ENCODE measurements at places on chromosomes 7 and 10.

DNA sequence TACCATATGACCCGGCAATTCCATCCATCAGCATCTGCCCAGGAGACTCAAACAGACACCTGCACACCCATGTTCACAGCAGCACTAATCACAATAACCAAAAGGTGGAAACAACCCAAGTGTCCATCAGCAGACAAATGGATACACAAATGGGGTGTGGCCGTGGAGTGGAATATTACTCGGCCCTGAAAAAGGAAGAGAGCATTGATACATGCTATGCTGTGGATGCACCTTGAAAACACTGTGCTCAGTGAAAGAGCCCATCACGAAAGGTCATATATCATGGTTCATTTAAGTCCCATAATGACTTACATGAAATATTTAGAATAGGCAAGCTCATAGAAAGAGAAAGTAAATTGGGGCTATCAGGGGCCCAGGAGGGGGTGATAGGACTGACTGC lies 57.5 kb upstream of the DNAAF5 start:
- DNase-seq: no peak

DNA sequence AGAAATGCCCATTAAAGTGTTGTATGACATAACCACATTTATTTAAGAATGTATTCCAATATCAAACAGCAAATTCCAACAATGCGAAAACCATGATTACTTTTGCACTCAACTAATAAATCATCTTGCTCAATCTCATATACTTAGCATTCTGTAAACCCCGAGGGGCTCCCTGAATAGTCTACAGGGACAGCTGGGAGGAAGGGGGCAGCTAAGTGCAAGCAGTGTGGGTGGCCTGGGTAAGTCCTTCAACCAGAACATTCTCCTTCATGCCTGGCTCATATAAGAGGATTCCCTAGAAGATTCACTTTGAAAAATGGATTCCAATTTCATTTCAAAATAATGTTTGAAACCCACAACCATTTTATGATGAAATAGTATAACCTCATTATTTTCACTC lies 355.5 kb downstream of the CDC14C start:
- no peak for DNase-seq

- no peak for DNase-seq
These were observed 228.4 kb downstream of the PLXNA4 start for GRCh38 chr7:132347858-132348257.

DNA sequence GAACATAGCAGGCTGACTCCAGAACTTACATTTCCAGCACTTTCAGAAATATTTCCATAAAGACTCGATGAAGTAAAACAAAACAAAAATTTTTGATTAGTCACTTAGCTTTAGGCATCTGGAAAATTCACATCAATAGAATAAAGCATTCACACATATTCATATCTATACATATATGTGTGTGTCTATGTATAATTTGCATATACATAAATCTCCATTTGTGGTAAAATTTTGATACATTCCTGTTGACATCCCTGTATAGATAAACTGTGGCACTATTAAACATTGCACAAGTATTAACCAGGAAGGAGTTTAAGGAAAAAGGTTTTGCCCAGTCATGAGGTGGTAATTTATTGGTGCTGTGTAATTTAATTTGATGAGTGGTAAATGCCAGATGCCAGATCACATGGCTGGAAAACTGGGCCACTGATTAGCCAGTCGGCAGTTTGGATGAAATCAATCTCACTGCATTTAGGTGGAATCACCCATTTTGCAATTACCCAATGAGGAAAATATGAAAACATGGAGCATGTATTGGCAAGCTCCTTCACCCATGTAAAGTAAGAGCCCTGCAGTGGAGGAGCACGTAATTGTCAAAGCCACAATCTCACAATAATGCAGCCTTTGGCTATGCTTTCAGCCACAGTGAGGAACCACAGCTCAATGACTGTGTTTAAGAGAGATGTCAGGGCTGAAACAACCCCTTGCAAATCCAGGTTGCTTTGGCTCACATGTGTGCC lies 294.6 kb downstream of the RNLS start:
- DNase-seq: no peak

DNA sequence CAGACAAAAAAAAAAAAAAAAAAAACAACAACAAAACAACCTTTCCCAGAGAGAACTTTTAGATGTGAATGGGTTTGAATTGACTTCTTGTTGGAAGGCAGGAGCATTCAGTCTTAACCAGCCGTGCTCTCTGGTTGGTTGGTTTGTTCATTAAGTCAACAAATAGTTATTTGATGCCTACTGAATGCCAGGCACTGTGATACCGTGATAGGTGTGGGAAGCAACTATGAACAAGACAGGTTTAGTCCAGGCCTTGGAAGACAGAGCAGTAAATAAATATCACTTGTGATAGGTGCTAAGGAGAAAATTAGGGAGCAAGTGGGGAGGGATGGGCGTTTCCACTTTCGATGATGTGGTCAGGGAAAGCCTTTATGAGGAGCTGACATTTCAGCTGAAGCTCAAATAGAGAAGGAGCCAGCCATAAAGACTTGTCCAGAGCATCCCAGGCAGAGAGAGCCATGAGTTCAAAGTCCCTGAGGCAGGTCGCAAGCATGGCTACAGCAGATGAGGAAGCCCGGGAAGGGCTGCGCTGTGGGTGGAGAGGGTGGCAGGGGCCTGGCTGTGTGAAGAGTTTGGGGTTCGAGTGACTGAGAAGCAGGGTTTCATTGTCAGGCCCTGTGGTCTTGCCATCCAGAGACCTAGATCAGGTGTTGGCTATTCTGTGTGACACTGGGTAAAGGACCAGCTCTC lies 8.0 kb downstream of the TSPAN15 start:
- DNase-seq: no peak

- DNase-seq: no peak
These were observed 365.6 kb upstream of the MGMT start for GRCh38 chr10:129101232-129101980.

DNA sequence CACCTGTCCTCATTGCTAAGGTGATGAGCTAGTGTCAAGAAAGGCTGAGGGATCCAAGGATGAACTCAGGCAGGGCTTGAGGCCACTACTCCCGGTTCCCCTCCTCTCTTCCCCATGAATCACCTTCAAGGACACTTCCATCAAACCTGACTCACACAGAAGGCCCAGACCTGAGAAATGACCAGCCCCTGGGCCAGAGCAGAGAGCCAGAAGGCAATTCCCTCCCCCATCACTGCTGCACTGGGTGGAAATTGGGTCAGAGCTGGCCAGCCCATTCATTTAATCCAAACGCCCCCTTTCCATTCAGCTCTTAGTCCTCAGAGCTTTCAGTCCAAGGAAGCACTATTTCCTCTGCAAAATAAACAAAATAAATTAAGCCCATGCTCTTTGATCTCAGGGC lies 182.0 kb downstream of the KCNMA1 start:
- no peak for DNase-seq

GRCh38 chr10:122749886-122750285 lies 50.2 kb upstream of the C10orf120 start:
- DNase-seq: no peak

- DNase-seq: no peak
These were observed 2.5 kb upstream of the ALOX5 start for GRCh38 chr10:45371560-45371959.

DNA sequence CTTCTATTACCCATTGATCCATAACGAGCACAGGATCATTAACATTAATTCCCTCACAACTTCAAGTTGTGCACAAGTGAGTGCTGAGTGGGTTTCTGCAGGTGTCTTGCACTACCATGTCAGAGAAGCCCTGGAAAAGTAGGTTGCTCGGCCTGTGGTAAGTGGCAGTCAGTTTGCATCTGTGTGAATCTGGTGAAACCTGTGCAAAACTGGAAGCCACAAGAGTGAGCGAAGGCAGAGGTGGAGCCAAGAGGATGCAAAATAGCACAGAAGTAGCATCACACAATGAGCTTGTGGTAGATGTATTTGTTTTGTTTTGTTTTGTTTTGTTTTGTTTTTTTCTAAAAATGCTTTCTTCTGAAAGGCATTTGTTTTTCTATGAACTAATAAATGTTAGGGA lies 181.5 kb downstream of the THSD7A start:
- no peak for DNase-seq

- DNase-seq: no peak
These were observed 143.8 kb downstream of the ZNF22 start for GRCh38 chr10:45144326-45145070.

GRCh38 chr7:44306606-44307005 lies 18.8 kb downstream of the CAMK2B start:
- DNase-seq: no peak

DNA sequence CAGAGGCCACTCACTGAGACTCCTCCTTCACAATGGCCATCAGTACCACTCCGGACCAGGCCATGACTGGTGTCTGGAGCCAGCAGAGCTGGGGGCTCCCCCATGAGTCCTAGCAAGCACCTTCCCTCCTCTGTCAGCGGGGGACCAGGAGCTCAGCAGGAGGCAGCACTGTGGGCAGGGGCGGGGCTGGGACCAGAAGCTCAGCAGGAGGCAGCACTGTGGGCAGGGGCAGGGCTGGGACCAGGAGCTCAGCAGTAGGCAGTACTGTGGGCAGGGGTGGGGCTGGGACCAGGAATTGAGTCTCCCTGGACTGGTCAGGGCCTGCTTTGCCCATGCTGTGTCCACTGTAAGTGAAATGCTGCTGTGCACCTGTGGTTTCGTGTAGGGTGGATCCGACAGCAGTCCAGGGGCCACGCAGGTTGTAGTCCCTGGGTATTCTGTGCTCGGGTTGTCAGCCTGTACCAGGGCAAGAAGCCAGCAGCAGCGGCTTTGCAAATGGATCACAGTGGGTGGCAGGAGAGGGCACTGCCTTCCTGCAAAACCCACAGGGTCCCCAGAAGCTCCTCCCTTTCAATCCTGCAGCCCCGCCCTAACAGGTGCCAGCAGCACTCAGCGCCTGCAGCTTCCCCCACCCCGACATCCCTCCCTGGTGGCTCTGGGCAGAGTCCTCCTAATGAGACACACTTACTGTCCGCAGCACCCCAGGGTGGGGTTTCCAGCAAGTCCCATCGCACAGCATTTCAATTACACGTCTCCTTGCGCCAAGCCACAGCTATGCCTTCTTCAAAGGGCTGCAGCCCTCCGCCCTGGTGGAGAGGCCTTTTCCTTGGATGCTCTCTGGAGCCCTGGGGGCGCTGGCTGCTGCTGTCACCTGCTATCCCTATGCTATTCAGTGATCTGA lies 220.5 kb downstream of the TCERG1L start:
- no peak for DNase-seq

DNA sequence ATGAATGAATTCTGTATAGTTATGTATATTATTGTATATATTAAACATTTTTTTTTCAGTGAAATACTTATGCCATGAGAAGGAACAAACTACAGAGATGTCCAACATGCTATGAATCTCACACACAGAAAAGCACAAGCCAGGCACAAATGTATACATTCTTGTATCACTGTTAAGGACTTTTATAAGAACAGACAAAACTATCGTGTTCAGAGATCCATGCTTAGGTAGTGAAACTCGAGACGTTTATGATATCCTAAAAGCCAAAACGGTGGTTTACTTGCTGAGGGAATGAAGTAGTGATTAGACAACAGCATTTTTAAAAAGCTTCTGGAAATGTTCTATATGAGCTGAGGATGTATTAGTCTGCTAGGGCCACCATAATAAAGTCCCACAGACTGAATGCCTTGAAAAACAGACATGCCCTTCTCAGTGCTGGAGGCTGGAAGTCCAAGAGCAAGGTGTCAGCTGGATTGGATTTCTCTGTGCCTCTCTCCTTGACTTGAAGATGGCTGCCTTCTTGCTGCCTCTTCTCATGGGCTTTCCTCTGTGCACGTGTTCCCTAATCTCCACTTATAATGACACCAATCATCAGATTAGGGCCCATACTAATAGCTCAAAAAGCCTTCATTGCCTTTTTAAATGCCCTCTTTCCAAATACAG lies 4.3 kb downstream of the MKI67 start:
- no peak for DNase-seq

- no peak for DNase-seq
These were observed 17.0 kb upstream of the LIMK1 start for GRCh38 chr7:74066626-74067025.

- DNase-seq: no peak
These were observed 33.3 kb downstream of the UBE2H start for GRCh38 chr7:129919492-129919891.

DNA sequence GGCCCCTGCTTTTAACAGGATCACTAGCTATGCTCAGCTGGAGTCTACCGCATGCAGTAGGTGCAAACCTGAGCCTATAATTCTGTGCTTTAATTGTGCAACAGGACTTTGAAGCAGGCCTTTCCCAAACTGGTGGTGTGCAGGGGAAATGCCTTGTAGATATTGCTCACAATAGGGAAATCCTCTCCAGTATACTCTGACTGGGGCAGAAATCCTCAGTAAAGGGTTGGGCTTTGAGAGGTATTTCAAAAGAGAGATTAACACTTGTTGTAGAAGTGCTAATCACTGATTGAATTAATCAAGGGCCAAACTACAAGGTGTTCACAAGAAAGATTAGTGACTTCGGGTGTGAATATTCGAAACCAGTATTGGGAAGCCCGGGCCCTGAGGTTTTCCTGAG lies 58.5 kb upstream of the EXOC6 start:
- DNase-seq: no peak

DNA sequence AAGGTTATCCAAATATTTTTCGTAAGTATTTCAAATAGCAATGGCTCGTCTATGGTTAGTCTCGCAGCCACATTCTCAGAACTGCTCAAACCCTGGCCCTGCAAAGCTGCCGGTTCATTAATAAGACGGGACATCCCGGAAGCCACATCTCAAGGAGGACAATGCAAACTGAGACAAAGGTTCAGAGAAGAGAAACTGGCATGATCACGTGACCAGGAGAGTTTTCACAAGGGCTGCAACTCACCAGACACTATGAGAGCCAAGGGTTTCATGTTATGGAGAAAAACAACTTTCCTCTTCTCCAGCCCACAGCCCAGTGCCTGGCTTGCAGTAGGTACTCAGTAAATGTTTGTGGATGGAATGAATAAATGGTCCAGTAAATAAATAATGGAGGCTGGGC lies 5.0 kb upstream of the HSPA12A start:
- DNase-seq: no peak

GRCh38 chr7:143145-143751 lies 49.1 kb upstream of the FAM20C start:
- DNase-seq: no peak

- no peak for DNase-seq
These were observed 110.8 kb downstream of the JAZF1 start for GRCh38 chr7:28069807-28070206.

GRCh38 chr7:138257459-138258196 lies 181.4 kb downstream of the AKR1D1 start:
- DNase-seq: no peak

Measured in activated naive CD4-positive, alpha-beta T cell (primary cell).